ENCODE measurements at places on chromosomes 12 and 14. TPM values are rescaled to one million over a fixed set of nuclear protein-coding genes. Genes with fewer than 3 reads are reported as not detected.

- peaks cover 1% of the 10 kb centered on the region for H3K27me3 ChIP-seq
- H3K27ac ChIP-seq: peak overlapping the region; percentile 64
- peaks cover 7% of the 10 kb centered on the region for H3K36me3 ChIP-seq
Measured at GRCh38 chr14:59961518-59962062, 41.6 kb downstream of the LRRC9 start.

DNA sequence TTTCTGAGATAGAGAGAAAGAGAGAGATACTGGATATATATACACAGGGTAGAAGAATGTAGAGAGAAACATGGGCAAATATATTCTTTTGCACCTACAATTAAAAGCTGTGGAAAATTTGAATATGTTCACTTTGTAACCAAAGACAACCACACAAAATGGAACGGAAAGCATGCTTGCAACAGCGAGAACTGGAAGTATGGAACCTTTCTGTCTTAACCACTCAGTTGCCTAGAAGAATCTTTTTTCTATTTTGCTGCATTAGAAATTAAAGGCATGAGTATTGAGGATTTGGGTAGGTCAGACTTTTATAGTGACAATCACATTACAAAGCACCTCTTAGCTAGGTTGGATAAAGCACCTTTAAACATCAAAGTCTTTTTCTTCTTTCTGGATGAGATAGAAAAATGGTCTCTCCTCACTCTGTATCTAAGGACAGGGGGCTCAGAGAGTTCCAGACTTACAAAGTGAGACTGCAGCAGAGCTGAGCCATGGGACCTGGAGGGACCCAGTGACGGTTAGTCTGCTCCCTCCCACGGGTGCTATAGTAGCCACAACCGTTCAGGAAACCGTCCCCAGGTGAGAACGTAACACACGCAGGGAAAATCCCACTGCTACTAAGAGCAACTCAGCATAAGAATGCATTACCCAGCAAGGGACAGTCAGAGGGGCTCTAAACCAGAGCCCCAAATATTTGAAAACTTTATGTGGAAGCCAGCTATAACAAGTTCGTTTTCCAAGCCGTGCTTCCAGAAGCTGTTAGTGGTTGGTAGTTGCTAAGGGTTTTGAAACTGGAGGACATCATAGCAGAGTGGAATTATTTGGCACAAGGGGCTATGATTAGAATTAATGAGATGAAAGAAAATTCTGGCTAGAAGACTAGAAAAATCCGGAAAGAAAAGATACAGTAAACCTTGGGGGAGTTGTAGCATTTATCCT lies 97.1 kb downstream of the DAD1 start:
- H3K36me3 ChIP-seq: peaks cover 94% of the 10 kb centered on the region
- peaks cover 3% of the 10 kb centered on the region for H3K4me1 ChIP-seq
- H3K27me3 ChIP-seq: no peaks in the 10 kb centered on the region
- H3K27ac ChIP-seq: peak overlapping the region; percentile 92

DNA sequence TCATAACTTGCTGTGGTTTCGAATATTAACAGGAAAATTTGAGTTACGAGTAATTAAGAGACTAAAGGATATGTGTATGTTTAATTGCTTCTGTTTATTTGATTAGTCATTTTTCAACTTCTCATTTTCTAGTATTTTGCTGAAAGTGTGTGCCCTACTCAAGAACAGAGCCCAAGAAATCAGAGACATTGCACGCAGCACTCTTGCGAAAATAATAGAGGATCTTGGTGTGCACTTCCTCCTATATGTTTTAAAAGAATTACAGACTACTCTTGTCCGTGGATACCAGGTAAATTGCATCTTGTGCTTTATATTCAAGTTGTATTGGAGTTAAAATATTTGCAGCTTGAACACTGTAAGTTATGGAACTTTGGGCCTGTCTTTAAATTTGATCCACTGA lies 50.8 kb downstream of the ARL1 start:
- H3K27me3 ChIP-seq: no peaks in the 10 kb centered on the region
- no peak for DNase-seq
- peaks cover 48% of the 10 kb centered on the region for H3K36me3 ChIP-seq
- no peaks in the 10 kb centered on the region for H3K4me1 ChIP-seq

- H3K4me3 ChIP-seq: no peak overlapping the region
- H3K36me3 ChIP-seq: no peaks in the 10 kb centered on the region
- H3K27me3 ChIP-seq: no peaks in the 10 kb centered on the region
- H3K27ac ChIP-seq: no peak overlapping the region
- H3K4me1 ChIP-seq: no peaks in the 10 kb centered on the region
Measured at GRCh38 chr12:33125755-33126154, 229.2 kb upstream of the PKP2 start.

Gene SIX6
- not detected for total RNA-seq

Measured in activated CD8-positive, alpha-beta T cell treated with anti-CD3 and anti-CD28 coated beads for 36 hours (primary cell).